Hematopoietic multipotent progenitor cell (in vitro differentiated cells): ENCODE measurements at places on chromosomes 12 and 14. TPM values are rescaled to one million over a fixed set of nuclear protein-coding genes. Genes with fewer than 3 reads are reported as not detected.

SYCP3 gene
- 0.27 TPM for total RNA-seq

TSPAN19 gene
- total RNA-seq = not detected

TAS2R7 gene
- total RNA-seq = not detected

DNA sequence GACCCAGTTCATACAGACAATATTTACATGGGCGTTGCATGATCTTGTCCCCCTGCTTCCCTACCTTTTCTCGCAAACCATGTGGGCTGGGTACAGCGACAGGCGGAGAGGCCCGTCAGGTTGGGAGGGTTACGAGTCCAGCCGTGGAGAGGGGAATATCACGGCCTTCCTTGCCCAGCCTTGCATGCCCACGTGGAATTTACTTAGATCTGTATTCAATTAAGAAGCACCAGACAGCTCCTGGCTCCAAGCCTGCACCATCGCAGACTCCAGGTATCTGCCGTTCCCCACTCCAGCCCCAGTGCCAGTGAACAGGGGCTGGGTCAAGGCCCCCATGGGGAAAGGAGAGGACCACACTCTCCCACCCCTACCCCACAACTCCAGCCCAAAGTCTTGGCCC is 29.8 kb downstream of the BCL11B start:
- no peak for DNase-seq

DNA sequence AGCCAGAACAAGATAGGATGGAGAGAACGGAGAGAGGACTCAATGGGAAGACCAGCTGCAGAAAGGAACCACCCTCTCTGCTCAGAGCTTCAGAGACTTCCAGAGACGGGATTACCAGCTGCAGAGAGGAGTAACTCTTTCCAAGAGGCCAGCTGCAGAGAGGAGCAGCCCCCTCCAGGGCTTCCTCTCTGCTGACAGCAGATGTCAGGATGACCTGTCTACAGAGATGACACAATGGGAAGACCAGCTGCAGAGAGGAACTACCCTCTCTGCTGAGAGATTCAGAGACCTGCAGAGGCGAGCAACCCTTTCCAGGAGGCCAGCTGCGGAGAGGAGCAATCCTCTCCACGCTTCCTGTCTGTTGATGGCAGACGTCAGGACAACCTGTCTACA is 61.8 kb downstream of the KLRG1 start:
- DNase-seq = no peak

- no peak for DNase-seq
Measured at GRCh38 chr12:6234214-6234613, 34.0 kb downstream of the CD9 start.

GRCh38 chr12:3122841-3123678 is 45.9 kb downstream of the TSPAN9 start:
- DNase-seq = no peak

DNA sequence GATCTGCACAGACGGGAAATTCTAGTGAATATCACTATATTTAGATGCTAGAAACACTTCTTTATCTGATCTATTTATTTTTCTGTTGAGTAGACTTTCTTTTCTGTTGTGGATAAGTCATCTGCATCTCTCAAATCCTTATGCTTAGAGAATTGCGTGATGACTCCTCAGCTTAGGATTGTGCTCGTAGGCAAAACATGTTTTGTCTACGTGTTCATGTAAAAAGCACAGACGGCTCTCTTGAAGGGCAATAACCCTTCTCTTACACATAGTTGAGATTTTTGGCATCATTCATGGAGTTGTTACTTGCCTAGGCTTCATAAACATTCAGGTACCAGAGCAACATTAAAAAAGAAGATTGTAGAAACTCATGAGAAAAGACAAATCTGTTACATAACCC is 18.6 kb downstream of the PPFIBP1 start:
- DNase-seq = no peak

GRCh38 chr14:55580470-55581341 is 699 bp downstream of the KTN1 start:
- DNase-seq = peak; percentile 36
